ENCODE measurements at places on chromosomes 16 and 17.
A peak's percentile ranks its signal among the peaks of the same experiment; 100 is the strongest.

GRCh38 chr17:81294512-81295030, 536 bp downstream of the SLC38A10 start:
- peak; percentile 46 for DNase-seq

- no peak for DNase-seq
Measured at GRCh38 chr16:11014136-11014535, 69.8 kb downstream of the CLEC16A start.

DNA sequence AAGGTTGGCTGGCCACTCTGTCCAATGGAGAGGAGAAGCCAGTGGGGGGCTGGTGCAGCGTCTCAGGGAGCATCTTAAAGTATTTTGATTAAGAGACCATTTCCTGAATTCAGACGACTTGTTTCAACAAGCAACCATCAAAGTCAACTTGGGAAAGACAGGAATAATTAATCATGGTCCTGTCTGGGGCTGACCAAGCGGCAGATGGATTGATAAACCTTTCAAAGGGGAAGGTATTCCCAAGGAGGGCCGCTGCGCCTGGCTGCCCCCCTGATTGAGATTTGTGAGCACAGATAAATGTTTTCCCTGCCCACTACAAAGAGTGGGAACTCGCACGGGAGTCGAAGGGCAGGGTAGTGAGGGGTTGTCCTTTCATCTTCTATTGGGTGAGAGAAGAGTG, 47.5 kb downstream of the HNF1B start:
- no peak for DNase-seq

GRCh38 chr17:80830020-80830780, 161.4 kb upstream of the CHMP6 start:
- no peak for DNase-seq

DNA sequence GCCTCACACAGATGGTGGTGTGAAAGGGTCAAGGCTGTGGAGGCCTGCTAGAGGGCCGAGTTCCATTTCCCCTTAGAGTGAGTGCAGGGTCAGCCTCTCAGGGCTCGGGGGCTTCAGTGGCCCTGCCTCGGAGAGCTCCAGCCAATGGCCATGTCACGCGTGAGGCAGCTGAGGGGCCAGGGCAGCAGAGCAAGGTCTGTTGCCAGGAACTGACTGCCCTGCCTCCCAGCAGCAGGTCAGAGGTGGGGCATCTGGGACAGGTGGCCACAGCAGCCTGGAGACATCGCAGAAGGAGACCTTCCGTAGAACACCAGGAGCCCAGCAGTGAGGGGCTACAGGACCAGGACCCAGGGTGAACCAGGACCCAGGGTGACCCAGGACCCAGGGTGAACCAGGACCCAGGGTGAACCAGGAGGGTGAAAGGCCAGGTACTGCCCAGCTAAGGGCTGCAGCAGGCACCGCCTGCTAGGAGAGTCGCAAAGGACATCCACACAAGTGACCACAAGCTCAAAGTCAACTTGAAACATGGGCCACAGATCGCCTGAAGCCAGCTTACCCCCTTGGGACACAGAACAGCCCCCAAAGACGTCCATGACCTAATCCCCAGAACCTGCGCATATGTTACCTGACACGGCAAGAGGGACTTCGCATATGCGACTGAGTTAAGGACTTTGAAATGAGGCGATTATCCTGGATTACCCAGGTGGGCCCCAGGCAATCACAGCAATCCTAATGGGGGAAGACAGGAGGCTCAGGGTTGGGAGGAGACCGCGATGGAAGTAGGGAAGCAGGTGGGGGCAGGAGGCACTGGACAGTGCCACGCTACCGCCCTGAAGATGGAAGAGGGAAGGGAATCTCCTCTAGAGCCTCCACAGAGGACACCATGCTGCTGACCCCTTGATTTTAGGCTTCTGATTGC, 4.8 kb upstream of the MEAK7 start:
- DNase-seq, result no peak

GRCh38 chr16:80803339-80804055, 901 bp downstream of the CDYL2 start:
- DNase-seq, result peak; percentile 25

GRCh38 chr17:45335721-45336120, 18.9 kb upstream of the MAP3K14 start:
- no peak for DNase-seq

DNA sequence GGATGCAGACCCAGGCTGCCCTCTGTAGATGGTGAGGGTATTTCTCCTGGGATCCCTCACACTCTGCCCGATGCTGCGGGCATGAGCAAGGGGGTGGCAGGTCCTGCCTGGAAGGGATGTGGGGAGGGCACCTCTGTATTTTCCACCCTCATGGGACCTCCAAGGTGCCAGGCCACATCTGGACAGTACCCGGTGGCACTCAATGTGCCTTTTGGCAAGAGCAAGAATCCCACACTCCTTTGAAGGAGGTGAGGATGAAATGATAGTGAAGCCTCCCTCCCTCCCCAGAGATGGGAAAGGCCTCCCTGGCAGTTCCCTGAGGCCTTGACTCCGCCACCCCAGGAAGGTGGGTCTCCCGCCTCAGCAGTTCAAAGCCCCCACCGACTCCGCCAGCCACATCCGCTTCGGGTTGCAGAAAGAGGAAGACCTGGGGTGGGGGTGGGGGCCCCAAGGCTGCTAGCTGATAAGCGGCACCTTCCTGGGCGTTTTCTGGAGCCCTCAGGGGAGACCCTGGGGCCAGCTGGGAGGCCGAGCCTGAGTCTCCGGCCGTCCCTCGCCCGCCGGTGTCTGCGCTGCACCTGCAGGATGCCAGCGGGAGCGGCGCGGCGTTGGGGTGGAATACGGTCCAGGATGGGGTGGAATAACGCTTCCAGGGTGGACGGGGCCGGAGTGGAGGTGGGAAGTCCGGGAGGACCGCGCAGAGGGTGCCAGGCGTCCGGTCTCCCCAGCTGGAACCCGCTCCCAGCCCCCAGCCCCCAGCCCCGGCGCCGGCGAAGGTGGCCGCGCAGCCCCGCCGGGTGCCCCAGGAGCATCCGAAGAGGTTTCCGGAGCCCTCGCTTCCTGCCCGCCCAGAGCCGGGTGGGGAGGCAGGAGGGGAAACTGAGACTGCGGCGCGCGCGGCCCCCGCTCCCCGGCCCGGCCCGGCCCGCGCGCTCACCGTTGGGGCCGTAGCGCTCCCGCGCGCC, 718 bp downstream of the ATP2A3 start:
- DNase-seq, result peak; percentile 74

DNA sequence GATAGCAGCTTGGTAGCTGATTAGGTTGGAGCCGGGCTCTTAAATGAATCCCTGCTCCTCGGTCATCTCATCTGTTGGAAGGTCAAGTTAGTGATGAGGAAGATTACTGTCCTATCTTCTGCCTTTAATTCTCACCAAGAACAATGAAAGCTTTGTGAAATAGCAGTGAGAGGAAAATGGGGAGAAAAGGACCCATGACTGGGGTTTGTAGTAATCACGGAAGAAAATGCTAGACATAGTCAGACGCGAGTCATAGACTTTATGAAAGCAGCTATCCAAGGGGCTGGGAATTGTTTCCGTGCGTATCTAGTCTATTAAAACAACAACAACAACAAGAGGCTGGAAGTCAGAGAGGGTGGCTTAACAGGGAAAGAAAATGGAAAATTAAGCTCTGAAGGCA, 18.3 kb downstream of the PIK3R5 start:
- DNase-seq, result no peak

DNA sequence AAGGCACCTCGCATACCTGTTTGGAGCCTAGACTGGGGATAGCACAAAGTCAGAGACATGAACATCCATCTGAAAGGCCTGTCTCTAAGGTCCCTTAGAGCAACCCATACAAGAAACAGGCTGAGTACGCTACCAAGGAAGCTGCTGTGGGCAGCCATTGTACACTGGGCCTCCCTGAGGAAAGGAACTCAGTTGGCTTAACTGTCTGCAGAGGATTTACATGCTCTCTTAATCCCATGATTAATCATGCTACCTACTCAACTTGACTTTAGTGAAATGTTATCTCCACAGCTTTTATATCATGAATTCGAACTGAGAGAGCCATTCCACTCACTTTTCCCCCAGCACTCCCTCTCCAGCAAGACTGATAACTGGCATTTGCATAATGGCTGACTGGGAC, 26.0 kb downstream of the PHLPP2 start:
- DNase-seq, result no peak

GRCh38 chr17:38349097-38349730, 2.4 kb upstream of the SOCS7 start:
- DNase-seq, result peak; percentile 85

- no peak for DNase-seq
Measured at GRCh38 chr17:53629188-53629587, 193.5 kb upstream of the KIF2B start.

- no peak for DNase-seq
Measured at GRCh38 chr16:31478956-31479355, 4.0 kb upstream of the SLC5A2 start.

- peak; percentile 67 for DNase-seq
Measured at GRCh38 chr17:40219594-40220338, 662 bp downstream of the WIPF2 start.

- DNase-seq, result no peak
Measured at GRCh38 chr16:63415014-63415413, 1378.8 kb upstream of the CDH8 start.

DNA sequence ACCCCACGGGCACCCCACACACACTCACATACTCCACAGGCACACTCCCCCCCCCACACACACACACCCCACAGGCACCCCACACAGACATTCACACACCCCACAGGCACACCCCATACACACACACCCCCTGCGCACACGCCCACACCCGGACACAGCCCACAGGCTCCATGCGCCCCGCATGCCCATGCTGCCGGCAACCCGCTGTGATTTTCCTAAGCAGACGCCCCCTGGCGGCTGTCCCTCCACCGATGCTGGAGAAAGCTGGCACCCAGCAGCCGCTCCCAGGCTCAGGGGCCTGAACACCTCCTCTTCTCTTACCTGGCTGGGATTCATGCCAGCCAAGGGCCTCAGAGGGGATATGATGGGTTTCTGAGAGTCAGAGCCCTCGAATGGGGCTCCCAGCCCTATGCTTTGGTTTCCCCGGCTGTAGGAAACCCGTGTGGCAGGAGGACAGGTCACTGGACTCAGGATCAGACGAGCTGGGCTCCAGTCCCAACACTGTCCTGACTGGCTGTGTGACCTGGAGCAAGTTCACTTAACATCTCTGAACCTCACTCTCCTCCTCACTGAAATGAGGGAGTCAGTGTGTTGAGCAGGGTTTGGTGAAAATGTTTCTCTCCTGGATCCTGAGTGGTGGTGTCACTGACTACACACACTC, 19.6 kb upstream of the TNFRSF13B start:
- DNase-seq, result peak; percentile 2

GRCh38 chr16:80804526-80805383, at the start of gene CDYL2:
CDYL2 (minus strand) TSS chr16:80804598; CDS start chr16:80804173, 425 bp downstream.
- DNase-seq, result no peak

DNA sequence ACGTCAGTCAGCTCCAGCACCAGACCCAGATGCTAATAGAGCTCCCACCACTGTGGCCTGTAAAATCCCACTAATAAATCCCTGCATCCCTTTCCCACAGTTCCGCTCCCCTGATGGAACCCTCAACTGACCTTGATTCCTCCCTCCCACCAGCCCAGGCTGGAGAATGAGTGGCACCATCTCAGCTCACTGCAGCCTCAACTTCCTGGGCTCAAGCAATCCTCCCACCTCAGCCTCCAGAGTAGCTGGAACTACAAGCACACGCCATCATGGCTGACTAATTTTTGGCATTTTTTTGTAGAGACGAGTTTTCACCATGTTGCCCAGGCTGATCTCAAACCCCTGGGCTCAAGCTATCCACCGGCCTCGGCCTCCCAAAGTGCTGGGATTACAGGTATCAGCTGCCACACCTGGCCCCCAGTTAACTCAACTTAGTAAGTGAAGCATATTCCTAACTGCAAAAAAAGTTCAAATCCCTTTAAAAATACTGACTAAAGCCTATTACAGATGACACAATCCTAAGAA, 15.6 kb downstream of the USP7 start:
- DNase-seq, result no peak

DNA sequence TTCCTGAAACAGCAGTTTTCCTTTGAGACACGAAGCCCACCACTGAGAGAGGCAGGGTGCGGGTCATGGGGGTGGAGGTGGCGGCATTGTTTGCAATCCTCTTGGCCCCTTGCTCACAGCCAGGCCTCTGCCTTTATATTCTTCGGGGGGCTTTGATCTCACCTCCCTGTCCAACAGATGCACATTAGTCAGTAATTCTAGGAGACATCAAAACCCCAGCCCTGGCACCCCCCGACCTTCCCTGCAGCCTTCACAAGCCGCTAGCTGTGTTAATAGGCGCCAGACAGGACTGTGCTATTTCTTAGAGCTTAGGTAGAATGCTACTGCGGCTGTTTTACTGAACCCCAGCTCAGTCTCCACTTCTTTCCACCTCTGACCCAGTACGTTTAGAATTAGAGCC, 212.6 kb downstream of the RBFOX1 start:
- DNase-seq, result no peak

GRCh38 chr17:14203388-14203787, 33.3 kb downstream of the CDRT15 start:
- DNase-seq, result peak; percentile 1

- no peak for DNase-seq
Measured at GRCh38 chr17:14545156-14545906, 244.4 kb downstream of the HS3ST3B1 start.

DNA sequence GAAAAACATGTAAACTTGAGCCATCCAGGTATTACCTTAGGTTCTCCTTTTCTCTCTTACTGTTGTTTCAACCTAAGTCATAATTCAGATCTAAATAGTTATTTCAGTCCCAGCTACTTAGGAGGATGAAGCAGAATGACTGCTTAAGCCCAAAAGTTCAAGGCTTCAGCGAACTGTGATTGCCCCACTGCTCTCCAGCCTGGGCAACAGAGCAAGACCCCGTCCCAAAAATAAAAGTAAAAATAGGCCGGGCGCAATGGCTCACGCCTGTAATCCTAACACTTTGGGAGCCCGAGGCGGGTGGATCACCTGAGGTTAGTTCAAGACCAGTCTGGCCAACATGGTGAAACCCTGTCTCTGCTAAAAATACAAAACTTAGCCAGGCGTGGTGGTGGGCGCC, 9.6 kb downstream of the MEIOB start:
- no peak for DNase-seq

GRCh38 chr16:14606102-14606501, 24.0 kb downstream of the PARN start:
- no peak for DNase-seq

DNA sequence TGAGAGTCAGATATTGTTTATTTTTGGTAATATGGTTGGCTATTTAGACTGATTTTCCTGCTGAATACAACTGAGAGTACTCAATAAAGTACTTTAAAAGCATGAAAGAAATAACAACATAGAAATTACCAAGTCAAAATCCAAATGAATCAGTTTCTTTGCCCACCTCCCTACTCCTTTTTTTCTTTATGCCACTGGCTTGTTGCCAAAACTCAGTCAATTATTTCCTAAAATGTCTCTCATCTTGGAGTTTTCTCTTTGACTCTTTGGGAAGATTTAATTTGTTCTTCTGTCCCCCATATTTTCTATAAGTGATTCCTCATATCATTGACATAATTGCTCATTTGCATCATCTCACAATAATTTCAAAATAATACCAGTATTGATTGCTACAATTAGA, 2.6 kb upstream of the OMG start:
- DNase-seq, result no peak
